Stimulated activated naive CD8-positive, alpha-beta T cell treated with anti-CD3 and anti-CD28 coated beads, Interleukin-15, amount 100 ng/mL, for 72 hours (primary cell): ENCODE measurements at places on chromosomes 3 and 15.

DNA sequence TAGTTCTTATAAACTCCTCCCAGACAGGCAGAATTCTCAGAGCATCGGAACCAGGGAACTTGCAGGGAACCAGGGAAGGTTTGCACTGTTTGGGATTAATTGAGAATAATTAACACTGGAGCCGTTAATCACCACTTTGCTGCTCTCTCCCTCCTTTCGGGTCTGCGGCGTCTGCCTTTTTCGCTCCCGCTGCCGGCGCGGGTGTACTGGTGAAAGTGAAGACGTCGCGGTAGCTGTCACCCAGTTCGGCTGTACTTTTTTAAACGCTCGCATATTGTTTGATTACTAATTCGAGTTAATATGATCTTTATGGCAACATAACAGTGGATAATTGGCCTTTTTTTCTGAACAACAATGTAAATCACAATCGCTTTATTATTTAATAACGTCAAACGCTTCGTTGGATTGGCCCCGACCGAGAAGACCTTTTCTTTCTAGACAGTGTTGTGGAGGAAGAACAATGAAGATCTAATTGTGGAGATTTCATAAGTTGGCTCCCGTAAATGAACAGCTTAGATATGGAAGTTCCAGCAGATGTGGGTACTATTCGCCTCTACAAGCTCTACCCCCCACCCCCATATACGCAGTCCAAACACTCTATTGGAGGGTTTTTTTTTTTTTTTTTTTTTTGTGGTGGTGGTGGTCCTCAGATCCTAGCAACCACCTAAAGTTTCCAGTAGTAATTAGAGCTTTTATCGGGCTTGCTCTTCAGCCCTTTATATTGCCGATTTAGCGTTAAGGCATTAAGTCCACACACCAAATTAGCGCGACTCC lies 12.7 kb downstream of the SOX2 start:
- DNase-seq: no peak

GRCh38 chr3:14369675-14370669 lies 32.4 kb upstream of the SLC6A6 start:
- no peak for DNase-seq

DNA sequence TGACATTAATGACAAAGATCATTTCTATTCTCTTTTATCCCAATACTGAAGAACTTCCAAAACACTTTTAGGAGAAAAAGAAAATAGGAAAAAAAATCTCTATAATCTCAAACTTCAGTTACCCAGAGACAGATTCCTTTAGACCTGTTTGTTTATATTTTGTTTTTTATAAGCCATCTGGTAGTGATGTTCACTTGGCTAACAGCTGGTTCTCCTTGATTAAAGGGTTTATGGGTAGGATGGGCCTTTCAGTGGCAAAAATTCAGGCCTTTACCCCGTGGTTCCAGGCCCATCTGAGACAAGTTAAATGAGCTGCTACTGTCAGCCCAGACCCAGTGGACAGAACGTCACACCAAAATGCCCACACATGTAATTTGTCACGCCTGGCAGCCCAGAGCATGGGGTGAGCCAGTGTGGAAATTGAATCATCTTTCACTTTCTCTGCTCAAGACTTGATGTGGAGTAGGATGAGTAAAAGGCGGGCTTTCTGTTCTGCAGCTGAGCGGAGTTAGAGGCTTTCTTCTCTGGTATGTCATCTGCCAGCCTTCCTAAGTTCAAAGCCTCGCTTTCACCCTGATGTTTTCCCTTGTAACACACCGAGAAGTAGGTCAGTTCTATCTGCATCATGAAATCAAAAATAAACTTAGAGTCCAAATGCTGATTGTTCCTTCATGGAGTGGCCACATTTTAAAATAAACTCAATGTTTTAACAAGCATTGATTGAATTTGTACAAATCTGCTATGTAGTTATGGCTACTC lies 62.5 kb upstream of the SKOR1 start:
- peak; percentile 61 for DNase-seq

GRCh38 chr15:35852818-35853624 lies 307.1 kb upstream of the DPH6 start:
- DNase-seq: no peak

GRCh38 chr3:134879990-134880389 lies 84.9 kb downstream of the EPHB1 start:
- DNase-seq: no peak

DNA sequence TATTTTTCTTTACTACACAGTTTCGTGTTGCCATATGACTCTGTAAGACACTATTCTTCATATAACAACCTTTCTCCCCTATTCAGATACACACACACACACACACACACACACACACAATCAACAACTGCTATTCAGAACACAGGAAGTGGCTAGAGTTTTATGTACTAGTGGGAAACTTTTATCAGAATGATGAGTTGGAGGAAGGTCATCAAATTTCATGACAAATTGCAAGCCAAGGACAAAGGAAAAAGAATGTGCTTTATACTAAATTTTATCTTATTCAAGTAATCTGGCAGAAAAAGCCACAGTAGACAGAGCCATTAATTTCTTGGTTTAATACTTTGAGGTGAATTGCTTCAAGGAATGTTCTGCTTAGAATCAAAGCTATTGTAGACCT lies 899.8 kb downstream of the ROBO2 start:
- DNase-seq: no peak

GRCh38 chr15:62287066-62287857 lies 122.2 kb upstream of the C2CD4B start:
- DNase-seq: no peak

DNA sequence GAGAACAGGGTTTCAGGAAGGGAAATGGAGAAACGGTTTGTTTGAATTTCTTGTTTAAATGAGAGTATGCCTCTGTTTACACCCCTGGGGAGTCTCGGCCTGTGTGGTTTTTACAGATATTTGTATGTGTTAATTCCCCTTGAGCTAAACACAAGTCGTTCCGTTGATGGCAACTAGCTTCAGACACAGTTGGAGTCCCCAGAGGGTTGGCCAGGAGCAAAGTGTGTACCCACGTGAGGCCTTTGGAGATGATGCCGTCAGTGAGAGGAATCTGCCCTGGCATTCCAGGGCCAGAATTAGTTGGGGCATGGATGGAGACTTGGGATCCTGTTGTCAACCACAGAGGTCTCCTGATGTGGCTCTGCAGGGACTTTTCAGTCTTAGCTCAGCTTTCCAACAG lies 44.0 kb downstream of the CEMIP start:
- DNase-seq: no peak

- DNase-seq: peak; percentile 27
Observed at GRCh38 chr3:120145542-120146285, 51.5 kb upstream of the GSK3B start.

- DNase-seq: no peak
Observed at GRCh38 chr3:72345237-72345878, 502.9 kb downstream of the SHQ1 start.

DNA sequence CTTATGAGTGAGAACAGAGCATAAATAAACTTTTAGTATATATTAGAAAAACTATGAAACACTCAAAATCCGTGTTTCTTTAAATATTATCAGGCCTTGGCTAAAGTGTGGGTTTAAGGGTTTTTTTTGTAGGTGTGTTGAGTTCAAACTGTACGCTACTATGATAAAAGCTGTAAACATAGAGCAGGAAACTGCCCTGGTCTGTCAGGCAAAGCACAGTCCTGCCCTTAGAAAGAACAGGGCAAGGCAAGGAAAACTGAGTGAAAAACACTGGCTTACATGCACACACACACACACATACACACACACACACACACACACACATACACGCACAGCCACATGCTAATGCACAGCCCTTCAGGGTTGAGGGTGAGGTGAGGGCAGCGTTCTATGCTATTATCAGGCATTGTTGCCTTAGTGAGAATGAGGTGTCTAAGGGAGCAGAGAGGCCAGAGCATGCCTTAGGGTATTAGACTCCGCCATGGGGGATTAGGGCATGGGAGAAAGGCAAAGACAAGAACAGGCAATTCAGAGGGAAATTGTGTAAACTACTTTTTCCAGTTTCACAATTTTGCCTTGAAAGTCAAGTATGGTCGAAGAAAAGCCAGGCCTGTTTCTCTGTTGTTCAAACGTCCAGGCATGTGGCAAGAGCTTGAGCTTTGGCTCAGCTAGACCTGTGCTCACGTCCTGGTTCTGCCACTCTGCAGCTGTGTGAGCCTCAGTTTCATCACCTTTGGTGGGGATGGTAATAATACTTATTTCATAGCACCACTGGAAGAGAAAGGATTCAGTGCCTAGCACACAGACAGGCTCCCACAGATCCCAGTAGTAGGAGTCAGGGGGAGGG lies 36.3 kb upstream of the TPM1 start:
- no peak for DNase-seq
